ENCODE measurements at places on chromosomes 1 and 21.
A peak's percentile ranks its signal among the peaks of the same experiment; 100 is the strongest.

DNA sequence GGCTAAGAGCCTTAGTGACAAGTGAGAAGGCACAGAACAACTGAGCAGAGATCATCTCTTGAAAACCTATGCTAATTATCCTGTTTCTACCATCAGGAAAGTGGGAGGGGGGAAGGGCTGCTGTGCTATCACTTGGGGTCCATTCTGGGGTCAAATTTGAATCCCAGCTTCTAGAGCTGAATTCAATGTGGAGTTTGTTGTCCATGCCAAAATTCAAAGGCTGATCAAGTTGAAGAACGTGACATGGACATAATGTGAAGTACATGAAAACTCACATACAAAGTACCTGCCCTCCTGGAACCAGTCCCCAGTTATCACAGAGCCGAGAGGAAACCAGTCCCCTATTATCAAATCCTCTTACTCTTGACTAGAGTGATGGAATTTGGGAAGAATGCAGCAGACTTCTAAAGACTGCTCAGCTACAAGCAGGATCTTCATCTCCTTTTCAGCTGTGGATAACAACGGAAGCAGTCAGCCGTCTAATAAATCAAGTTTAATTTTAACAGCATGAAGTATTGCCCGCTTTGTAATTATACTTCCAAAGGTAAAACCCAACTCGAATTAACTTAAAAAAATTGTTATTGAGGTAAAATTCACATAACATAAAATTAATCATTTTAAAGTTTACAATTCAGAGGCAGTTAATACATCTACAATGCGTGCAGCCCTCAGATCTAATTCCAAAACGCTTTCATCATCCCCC, 78.3 kb downstream of the SLC45A1 start:
- DNase-seq = peak; percentile 20

- no peak for DNase-seq
Observed at GRCh38 chr1:42379794-42380585, 602 bp upstream of the RIMKLA start.

GRCh38 chr1:6035719-6036118, 10.0 kb upstream of the KCNAB2 start:
- no peak for DNase-seq

- no peak for DNase-seq
Observed at GRCh38 chr1:176696689-176697088, 233.7 kb downstream of the PAPPA2 start.

DNA sequence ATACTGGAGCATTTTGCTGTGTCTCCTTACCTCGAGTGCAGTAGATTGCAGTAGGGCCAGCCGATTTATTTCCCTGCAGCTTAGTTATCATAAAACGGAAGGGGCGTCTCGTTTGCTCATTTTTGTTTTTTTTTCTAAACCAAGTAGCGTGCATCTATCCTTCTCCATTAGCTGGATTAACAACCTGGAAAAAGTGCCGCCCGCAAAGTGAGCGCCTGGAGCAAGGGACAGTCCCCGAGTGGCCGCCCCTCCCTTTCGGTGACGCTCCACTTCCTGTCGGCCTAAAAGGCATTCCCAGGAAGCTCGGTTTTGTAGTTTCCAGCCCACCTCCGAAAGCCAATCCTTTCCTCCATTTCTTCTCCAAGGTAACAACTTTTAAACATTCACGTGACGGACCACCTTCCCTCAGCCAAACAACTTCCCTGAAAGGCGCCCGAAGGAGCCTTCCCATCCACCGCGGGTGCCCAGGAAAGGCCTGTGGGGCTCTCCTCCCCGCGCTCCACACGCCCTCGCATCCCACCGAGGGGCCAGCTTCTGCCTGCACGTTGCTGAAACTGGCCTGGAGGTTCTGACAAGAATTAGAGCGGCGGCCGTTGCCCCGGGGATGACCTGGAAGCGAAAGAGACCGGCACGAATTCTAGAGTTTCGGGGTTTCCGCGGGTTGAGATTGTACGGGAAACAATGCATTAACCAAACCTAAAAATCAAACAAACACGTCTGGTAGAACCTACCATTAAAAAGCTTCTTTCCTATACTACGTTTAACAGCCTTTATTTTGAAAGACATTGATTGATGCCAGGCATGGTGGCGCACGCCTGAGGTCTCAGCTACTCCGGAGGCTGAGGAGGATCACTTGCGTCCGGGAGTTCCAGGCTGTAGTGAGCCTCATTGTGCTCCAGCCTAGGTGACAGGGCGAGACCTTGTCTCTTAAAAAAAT, at the start of gene EXTL2:
TSS of gene EXTL2 (minus strand) at position 240 of the 937 bp plus-strand sequence. CDS start 6,085 bp downstream, outside the sequence.
- peak; percentile 66 for DNase-seq

GRCh38 chr1:85707267-85707989, 805 bp downstream of the ZNHIT6 start:
- DNase-seq = no peak

DNA sequence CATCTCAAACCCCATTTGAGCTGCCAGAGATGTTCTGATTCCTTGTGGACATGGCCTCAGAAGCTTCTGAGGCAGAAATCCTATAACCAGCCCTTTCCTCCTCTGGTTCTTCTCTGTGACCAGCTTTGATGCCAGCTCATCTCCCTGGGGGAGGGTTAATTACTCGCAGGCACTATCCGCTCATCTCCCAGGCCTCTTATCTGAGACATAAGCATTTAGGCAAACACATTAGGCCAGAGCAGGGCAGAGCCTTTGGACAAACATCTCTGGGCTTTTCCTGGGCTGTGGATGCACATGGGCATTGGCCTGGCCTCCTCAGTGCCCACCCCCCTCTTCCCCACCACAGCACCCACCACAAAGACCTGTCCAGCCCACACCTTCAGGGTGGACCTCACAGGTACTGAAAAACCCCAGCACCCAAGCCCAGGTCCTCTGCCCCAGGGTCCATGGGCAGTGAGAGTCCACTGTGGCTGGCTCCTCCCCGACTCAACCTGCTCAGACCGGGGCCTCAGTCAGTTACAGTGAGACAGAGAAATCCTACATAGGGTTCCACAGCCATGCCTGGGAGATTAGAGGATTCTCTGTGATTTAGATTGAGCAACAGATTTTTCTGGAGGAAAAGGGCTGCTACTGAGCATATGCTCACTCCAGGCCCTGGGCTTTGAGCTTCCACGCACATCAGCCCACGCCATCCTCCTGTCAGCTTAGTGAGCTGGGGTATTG, 26.9 kb downstream of the IGSF21 start:
- no peak for DNase-seq

DNA sequence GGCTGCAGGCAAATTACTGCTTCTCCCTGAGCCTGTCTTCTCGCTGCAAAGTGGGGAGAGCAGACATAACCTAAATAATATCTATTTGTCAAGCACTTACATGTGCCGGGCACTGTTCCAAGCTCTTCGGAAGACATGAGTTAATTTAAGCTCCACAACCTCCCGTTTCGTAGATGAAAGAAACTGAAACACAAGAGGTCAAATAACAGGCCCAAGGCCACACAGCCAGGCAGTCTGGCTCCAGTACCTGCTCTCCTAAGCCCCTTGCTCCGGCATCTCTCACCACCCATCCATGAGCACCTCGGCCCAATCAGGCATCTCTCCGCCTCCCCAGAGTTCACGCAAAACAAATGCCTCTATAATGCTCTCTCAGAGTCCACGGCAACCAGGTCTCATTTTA, 65.4 kb downstream of the TAS1R2 start:
- no peak for DNase-seq

DNA sequence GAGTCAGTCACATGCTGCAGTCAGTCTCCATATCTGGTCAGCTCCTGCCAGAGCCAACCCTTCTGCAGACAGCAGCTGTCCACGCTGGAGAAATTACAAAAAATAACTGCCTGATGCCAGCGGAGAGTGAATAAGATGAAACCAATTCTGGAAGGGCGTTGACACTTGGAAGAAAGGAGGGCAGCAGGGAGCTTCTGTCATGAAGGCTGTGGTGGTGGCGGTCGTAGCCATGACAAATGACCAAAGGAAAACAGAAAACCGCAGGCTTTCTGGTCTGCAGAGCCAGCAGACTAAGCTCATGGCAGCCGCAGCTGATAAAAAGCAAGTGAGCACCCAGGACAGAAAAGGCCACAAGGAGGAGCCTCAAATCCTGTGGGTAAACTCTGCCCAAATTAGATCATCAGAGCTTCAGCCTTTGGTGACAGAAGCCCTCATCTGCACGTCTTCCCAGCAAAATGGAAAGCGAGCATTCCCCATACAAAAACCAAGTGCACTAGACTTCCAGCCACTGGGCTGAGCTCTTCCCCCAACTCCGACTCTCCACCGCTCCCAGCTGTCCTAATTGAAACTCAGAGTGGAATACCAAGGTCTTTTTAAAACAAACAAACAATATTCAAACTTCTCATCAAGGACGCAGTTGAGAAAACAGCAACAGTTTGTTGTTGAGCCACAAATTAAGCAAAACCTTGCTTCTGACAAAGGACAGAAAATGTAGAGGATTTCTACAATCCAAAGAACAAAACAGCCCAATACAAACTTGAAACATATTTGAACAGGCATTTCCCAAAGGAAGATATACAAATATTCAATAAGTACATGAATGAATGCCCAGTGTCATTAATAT, 28.7 kb downstream of the RSPH1 start:
- DNase-seq = peak; percentile 12

DNA sequence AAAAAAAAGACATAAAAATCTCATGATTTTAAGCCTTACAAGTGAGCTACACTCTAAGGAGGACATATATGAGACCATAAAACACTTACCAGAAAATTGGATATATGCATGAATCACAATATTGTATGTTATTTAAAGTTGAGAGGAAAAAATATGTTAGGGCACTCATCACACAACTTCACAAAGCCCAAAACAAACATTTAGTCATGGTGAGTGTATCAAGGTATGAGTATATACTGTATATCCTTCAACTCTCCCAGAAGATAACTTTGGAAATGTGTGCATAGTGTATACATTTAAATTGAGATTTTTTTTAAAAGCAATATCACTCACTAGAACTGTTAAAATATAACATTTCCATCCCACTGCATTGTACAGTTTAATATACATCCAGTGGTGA, 259.3 kb downstream of the SRGAP2C start:
- no peak for DNase-seq

GRCh38 chr1:228542981-228543380, 55.8 kb downstream of the RNF187 start:
- no peak for DNase-seq

- no peak for DNase-seq
Observed at GRCh38 chr1:74530892-74531291, 18.5 kb upstream of the LRRC53 start.

GRCh38 chr1:147527941-147528936, 13.1 kb upstream of the BCL9 start:
- DNase-seq = no peak

DNA sequence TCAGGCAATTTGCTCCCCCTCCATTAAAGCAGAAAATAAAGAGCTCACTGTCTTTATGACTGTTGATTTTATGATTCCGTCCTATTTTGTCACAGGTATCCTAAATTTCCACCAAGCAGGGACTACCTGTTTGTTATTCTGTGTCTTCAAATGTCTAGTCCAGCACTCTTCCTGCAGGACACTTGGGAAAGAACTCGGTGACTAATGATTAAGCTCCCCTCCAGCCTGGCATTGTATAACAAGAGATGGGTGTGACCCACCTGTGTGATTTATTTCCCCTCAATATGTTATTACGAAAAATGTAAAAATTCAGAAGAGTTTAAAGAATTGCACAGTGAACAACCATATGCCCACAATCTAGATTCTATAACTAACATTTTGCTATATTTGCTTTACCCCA, 42.9 kb upstream of the LRRN2 start:
- DNase-seq = no peak

DNA sequence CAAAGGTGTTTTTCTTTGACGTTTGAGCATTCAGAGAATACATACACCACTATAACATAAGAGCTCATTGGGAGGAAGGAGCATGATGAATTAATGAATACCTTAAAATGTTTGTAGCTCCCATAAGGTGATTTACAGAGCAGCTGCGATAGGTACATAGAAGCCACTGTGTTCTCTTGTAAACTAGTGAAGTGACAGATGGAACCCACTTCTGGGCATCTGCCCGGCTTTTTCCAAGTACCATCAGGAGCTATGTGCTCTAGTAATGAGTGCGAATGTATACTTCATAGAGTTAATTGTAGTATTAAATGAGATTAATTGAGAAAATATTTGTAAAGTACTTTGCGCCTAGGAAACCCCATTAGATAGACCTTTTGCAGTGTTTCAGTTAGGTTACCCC, 48.4 kb downstream of the HENMT1 start:
- no peak for DNase-seq

GRCh38 chr1:119316870-119317416, 51.6 kb upstream of the HAO2 start:
- DNase-seq = no peak

All from fibroblast of gingiva (primary cell).